ENCODE measurements at places on chromosomes 7 and 10.
A peak's percentile ranks its signal among the peaks of the same experiment; 100 is the strongest.

DNA sequence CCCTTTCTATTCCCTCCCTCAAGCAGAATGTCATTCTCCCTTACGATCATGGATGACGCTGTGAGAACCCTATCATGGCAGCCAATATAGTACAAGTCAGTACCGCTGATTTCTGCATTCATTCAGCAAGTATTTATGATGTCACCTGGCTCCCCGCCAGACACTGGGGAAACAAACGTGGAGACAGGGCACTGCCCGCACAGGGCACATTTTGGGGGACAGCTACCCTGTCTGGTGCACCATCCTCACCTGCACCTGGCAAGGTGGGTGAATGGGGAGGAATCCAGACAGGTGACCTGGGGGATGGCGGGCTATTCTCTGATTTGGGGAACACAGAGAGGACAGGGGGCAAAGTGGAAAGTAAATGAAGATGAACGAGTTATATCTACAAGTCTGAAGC is 28.4 kb downstream of the MKI67 start:
- no peak for DNase-seq

GRCh38 chr7:84100866-84101265 is 93.7 kb downstream of the SEMA3A start:
- DNase-seq, result no peak

DNA sequence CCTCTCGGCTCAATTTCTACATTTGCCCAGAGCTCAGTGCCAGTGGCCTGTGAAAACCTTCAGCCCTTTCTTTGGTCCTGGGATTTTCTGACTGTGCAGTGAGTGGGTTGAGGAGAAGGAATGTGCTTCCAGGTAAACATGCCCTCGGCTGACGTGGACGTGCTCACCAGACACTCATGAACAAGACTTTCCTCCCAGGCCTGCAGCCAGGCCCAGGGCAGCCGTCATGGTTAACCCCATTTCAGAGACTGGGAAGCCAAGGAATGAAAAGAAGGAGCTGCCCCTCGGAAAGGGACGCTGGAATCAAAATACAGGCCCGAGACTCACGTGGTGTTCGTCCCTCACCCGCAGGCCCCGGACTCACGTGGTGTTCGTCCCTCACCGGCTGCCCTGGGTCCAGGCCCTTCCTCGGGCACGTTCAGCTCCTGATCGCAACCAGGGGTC is 8.8 kb upstream of the CALML5 start:
- DNase-seq, result no peak

DNA sequence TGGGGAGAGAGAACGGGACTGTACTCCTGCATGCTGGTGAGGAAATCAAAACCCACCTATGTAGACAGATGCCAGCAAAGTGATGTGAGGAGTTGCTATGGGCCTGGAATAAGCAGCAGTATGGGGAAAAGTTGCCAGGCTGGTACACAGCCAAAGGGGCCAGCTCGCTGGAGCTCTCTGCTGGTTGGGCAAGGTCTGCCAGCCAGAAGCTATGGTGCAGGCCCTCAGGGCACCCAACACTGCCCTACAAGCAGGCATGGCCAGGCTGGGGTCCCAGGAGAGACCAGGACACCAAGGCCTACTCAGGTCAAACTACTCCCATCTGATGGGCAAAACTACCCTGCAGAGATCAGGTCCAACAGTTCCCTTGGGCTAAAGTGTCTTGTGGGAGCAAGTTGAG is 916.6 kb downstream of the IPMK start:
- no peak for DNase-seq

- DNase-seq, result no peak
Observed at GRCh38 chr10:3652886-3653285, 132.1 kb downstream of the KLF6 start.

DNA sequence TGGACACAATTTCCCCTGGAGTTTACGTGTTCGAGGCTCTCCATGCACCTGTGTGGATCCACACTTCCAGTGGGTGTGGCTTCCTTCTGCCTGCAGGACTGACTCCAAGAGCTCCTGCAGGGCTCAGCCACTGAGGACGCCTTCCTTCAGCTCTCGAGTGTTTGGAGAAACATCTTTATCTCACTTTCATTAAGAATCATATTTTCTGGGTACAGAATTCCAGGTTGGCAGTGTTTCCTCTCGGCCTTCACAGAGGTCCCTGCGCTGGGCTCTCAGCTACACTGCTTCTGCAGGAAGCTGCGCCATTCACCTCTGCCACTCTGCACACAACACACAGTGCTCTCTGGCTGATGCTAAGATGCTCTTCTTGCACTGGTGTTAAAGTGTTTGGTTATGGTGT is 69.9 kb upstream of the NKX6-2 start:
- DNase-seq, result no peak

- DNase-seq, result no peak
Observed at GRCh38 chr7:27149842-27150567, 2.4 kb downstream of the HOXA3 start.

- DNase-seq, result no peak
Observed at GRCh38 chr10:17146892-17147291, 17.3 kb upstream of the CUBN start.

DNA sequence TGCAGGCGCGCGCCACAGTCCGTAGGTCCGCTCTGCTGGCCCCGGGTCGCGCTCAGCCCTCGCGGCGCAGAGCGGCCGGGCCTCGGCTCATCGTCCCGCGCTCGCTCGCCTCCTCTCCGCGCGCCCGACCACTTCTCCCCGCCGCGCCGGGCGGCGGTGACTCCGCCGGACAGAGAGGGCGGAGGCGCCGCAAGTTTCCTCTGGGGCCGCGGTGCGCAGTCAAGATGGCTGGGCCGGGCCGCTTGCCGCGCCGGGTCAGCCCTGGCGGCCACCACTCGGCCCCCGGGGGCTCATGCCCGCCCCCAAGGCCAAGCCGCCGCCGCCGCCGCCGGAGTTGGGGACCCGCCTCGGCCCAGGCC is 441 bp downstream of the FZD8 start:
- peak; percentile 33 for DNase-seq

DNA sequence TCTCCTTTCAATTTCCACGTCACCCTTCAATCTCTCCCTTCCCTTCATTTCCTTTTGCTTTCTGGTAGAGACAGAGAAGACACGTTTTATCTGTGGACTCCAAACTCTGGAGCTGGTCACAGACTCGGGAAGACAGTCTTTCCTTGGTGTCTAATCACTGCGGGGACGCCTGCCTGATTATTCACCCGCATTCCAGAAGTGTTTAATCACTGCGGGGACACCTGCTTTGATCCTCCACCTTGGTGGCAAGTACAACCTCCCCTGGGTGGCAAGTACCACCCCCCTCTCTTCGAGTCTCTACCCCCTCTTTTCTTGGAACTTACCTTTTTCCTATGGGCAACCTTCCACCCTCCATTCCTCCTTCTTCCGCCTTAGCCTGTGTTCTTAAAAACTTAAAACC is 15.3 kb upstream of the LRRC61 start:
- no peak for DNase-seq

GRCh38 chr7:99267481-99267840 is 5.2 kb upstream of the MYH16 start:
- DNase-seq, result no peak

DNA sequence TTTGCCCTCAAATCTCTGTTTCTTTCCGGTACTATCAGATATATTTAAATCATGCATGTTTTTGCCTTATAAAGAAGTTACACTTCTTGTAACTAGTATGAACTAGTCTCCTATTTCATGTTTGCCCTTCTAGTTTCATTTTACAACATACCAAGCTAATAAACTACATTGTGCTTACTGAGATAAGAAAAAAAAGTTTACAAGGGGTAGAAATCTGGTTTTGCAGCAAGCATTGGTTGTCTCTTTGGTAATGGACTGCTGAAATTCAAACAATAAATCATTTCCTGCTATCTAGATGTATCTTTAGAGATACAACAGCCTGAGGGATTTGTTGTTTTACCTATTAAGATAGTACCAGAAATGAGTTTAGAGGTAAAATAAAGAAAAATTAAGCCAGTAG is 18.8 kb downstream of the PTTG1IP2 start:
- no peak for DNase-seq

DNA sequence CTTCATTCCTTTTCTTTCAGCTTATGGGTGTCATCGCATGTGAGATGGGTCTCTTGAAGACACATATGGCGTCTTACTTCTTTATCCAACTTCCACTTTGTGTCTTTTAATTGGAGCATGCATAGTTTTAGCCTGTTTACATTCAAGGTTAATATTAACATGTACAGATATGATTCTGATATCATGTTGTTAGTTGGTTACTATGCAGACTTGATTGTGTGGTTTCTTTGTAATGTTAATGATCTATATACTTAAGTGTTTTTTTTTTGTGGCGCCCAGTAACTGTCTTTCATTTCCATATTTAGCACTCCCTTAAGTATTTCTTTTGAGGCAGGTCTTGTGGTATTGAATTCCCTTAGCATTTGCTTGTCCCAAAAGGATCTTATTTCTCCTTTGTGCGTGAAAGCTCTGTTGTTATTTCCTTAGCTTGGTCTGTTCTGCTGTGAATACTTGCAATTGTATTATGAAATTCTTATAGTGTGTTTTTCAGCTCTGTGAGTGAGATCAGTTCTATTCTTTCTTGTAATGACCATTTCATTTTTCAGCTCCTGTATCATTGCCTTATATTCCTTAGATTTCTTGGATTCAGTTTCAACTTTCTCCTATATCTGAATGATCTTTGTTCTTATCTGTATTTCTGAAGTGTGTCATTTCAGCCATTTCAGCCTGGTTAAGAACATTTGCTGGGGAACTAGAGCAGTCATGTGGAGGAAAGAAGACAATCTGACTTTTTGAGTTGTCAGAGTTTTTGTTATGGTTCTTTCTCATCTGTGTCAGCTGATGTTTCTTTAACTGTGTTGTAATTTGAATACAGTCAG is 88.4 kb downstream of the ABCA13 start:
- DNase-seq, result no peak

- DNase-seq, result no peak
Observed at GRCh38 chr10:67386260-67386659, 309.7 kb downstream of the CTNNA3 start.

- no peak for DNase-seq
Observed at GRCh38 chr10:58582045-58582444, 69.4 kb downstream of the BICC1 start.

- DNase-seq, result no peak
Observed at GRCh38 chr7:109763611-109764010, 1193.9 kb downstream of the DNAJB9 start.

DNA sequence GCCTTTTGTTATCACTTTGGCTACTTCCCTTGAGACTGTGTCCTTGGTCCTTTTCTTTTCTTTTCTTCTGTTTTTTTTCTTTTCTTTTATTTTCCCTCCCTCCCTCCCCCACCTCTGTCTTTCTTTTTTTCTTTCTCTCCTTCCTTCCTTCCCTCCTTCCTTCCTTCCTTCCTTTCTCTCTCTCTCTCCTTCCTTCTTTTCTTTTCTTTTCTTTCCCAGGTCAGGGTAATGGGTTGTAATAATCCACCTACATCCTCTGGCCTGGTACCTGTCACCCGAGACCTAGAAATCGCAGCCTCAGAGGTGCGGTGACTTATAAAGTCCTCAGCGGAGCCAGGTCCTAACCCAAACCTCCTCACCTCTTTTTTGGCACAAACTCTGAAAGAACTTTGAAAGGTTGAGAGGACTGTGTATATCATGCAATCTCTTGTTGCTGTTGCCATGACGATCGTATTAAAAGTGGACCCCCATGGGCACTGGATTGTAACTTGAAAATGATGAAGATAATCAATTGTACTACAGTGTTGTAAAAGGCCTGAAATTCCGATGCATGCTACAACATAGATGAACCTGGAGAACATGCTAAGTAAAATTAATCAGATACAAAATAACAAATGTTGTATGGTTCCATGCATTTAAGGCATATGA is 140.7 kb upstream of the AGK start:
- DNase-seq, result no peak

DNA sequence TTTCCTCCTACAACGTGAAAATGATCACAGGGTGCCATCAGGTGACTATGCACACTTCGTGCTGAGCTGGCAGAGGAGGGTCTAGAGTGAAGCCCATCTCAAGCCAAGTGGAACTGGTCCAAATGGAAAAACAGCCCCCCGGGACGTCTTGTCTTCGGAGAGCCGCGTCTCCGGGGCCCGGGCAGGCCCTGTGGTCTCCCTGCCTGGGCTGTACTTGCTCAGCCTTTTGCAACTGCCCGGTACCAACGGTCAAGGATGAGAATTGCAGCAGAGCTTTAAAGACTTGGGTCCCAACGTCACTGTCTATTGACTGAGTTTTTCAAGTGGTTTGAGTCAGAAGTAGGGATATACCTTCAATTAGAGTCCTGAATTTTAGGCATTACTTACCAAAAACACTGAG is 315.5 kb downstream of the PTPRN2 start:
- no peak for DNase-seq

DNA sequence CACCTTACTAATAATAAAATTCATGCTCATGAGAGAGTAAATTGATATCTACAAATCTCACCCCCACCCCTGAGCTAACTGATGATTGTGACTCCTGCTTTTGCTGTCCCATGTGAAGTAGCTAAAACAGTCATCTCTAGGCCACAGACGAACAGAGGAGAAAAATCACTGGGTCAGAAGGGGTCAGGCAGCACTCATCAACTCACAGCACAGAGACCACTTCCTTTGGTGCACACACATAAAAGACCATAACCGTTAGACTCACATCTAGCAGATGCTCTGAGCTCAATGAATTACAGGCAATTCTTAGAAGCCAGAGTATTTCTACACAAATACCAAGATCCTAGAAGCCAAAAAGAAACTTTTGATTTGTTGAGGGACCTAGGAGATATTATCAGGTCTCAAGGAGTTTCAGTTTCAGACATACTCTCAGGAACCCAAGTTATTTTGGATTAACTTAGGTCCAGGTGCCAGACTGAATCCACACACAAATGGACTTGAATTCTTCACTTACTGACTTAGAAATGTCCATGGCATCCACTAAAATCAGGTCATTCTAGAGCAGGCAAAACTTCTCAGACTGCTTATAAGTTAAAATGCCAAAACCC is 65.0 kb upstream of the TES start:
- no peak for DNase-seq

GRCh38 chr10:88810196-88810961 is 7.8 kb downstream of the LIPM start:
- DNase-seq, result peak; percentile 35

GRCh38 chr10:76356557-76356956 is 925.1 kb downstream of the LRMDA start:
- DNase-seq, result no peak

DNA sequence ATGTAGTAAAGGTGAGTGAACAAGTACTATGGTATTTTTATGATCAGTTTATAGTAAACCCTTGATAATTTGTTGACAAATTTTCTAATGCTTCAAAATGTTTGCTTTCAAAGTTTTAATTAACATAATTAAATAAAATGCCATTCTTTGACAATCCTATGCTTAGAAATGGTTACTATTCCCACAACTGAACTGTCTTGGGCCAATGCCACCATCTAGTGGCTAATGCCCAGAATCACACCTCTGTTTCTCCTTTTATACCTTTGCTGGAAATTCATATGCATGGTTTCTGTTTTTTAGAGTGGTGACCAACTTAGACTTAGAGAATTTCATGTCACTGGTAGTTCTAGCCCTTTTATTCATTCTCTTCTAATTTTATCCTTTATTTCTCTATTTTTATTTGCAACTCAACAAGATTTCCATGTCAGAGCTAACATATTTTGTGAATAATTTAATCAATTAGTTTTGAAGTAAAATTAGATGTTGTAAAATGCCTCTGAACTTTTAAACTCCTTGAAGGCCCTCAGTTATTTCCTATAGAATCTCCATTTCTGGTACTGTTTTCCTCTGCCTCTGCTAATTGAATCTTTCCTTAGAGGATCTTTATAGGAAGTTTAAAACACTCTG is 31.1 kb downstream of the PCGF5 start:
- DNase-seq, result peak; percentile 15

All from ELF-1 (cell line).